ENCODE measurements at places on chromosomes 6 and 20. TPM values are rescaled to one million over a fixed set of nuclear protein-coding genes. Genes with fewer than 3 reads are reported as not detected.

GRCh38 chr6:42249279-42249678 is 31.6 kb upstream of the MRPS10 start:
- H3K4me3 ChIP-seq: no peak overlapping the region
- H3K36me3 ChIP-seq: peaks cover 13% of the 10 kb centered on the region
- peaks cover 31% of the 10 kb centered on the region for H3K4me1 ChIP-seq

DNA sequence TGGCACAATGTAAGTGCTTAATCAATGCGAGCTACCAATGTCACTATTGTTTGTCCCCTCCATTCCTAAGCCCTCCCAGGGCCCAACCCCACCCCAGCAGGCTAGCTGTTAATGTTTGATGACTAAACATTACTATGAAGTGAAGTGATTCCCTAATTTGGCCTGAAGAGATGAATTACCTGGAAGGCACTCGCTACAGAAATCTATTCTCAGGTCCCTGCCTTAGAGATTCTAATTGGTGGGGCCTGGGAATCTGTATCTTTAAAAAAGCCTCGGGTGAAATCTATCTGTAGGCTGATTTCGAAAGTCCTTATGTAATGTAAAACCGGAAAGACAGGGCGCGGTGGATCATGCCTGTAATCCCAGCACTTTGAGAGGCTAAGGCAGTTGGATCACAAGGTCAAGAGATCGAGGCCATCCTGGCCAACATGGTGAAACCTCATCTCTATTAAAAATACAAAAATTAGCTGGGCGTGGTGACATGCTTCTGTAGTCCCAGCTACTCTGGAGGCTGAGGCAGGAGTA is 16.9 kb upstream of the SNAI1 start:
- no peaks in the 10 kb centered on the region for H3K36me3 ChIP-seq
- no peak overlapping the region for H3K4me3 ChIP-seq
- H3K27me3 ChIP-seq: no peaks in the 10 kb centered on the region
- no peak overlapping the region for H3K27ac ChIP-seq

- no peak overlapping the region for H3K4me3 ChIP-seq
- no peak for DNase-seq
- no peaks in the 10 kb centered on the region for H3K36me3 ChIP-seq
- no peak overlapping the region for H3K27ac ChIP-seq
- no peaks in the 10 kb centered on the region for H3K4me1 ChIP-seq
Measured at GRCh38 chr6:136429264-136430065, 120.8 kb downstream of the MAP7 start.

- DNase-seq: no peak
- no peak overlapping the region for H3K4me3 ChIP-seq
- H3K27ac ChIP-seq: no peak overlapping the region
- no peaks in the 10 kb centered on the region for H3K27me3 ChIP-seq
Measured at GRCh38 chr6:105746509-105746908, 339.6 kb upstream of the PRDM1 start.

DNA sequence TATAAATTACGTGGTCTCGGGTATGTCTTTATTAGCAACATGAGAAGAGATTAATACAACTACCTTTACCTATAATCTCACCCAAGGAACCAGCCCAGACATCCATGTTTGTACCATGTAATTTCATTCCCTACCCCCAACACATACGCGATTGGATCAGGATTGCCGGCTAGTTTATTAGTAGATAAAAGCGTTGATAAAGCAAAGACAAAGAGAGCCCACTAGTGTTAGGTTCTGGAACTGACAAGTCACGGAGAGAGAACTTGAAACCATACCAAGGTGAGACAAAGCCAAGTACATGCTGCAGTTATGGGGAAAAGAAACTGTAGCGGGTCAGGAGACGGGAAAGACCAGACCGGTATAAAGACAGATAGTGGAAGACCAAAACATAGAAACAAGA is 37.4 kb upstream of the FAM135A start:
- H3K4me1 ChIP-seq: no peaks in the 10 kb centered on the region
- no peak for DNase-seq
- H3K36me3 ChIP-seq: no peaks in the 10 kb centered on the region
- H3K27me3 ChIP-seq: no peaks in the 10 kb centered on the region
- no peak overlapping the region for H3K4me3 ChIP-seq

- H3K27me3 ChIP-seq: no peaks in the 10 kb centered on the region
- no peaks in the 10 kb centered on the region for H3K4me1 ChIP-seq
- no peak for DNase-seq
- no peaks in the 10 kb centered on the region for H3K36me3 ChIP-seq
Measured at GRCh38 chr6:97909380-97909779, 626.4 kb upstream of the MMS22L start.

DNA sequence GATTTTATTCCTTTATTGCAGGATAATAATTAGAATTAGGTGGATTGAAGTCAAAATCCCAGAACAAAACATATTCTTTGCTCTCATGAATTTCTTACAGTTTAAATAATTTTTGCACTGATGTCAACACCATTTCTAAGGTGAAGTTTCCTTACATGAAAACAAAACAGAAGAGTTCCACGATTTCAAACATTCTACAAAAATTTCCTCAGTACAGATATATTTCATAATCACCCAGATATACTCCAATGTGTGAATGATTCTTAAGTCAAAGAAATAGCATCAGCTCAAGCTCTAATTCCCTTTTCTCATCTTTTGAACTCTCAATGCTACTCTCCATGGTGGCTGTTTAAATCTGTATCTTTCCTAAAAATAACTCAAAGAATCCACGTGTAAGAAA is 39.5 kb upstream of the THBS2 start:
- H3K36me3 ChIP-seq: no peaks in the 10 kb centered on the region
- no peak overlapping the region for H3K4me3 ChIP-seq
- peak overlapping the region; percentile 78 for H3K27ac ChIP-seq
- peaks cover 46% of the 10 kb centered on the region for H3K4me1 ChIP-seq

DNA sequence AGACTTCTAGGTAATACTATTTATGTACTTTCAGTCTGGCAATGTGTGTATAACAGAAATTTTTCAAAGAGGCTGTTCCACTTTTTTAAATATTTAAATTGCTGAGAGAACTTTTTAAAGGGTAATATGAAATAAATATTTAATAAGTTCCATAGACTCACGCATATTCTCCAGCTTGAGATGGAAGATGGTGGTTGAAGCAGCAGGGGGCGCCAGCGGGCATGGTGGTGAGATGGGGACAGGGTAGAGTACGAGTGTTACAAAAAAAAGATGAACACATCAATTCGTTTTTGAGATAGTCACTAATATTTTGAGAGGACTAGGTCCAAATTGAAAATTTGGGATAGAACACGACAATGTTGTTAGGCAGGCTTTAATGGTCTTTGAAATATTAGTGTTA is 68.4 kb downstream of the RSPO3 start:
- H3K27ac ChIP-seq: no peak overlapping the region

- no peak overlapping the region for H3K27ac ChIP-seq
- H3K4me1 ChIP-seq: no peaks in the 10 kb centered on the region
- no peak for DNase-seq
- H3K36me3 ChIP-seq: no peaks in the 10 kb centered on the region
- no peaks in the 10 kb centered on the region for H3K27me3 ChIP-seq
Measured at GRCh38 chr6:85431271-85431670, 18.6 kb upstream of the NT5E start.

GRCh38 chr20:694496-694895 is 18.9 kb upstream of the SCRT2 start:
- H3K27me3 ChIP-seq: no peaks in the 10 kb centered on the region
- no peak for DNase-seq
- H3K27ac ChIP-seq: no peak overlapping the region
- no peaks in the 10 kb centered on the region for H3K4me1 ChIP-seq
- no peaks in the 10 kb centered on the region for H3K36me3 ChIP-seq

DNA sequence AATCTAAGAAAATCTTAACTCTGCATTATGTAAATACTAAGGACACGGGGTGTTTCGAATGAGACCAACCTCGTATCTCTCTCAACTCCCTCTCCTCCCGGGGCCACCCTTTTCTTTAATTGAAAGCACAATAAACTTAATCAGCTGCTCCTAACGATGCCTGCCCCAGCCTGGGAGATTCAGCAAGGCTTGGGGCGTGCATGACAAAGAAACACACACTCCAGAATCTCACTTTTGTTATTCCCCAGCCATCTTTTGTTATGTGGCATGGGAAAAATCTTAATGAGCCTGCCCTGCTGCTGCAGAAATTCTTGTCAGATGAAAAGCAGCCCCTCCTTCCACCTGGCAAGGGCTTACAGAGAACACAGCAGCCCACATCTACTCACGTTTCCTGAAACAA is 117.4 kb downstream of the TTLL2 start:
- H3K36me3 ChIP-seq: no peaks in the 10 kb centered on the region
- DNase-seq: no peak
- no peaks in the 10 kb centered on the region for H3K27me3 ChIP-seq
- H3K27ac ChIP-seq: no peak overlapping the region
- H3K4me3 ChIP-seq: no peak overlapping the region

DNA sequence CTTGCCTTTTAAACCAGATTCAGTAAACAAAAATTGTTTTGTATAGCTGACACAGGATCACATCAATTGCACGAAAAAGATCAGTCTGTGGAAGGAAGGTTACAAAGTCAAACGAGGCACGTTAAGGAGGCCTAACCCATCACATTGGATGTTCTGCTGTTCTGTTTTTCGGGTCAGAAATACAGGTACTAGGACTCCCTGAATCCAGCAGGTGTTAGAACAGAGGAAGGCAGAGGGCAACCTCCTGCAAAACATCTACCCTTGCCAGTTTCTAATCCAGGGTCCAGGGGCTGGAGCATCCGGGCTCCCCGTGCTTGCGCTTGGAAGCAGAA is 64.6 kb downstream of the PLG start:
- no peaks in the 10 kb centered on the region for H3K27me3 ChIP-seq
- DNase-seq: no peak
- peak overlapping the region; percentile 50 for H3K4me3 ChIP-seq
- H3K27ac ChIP-seq: peak overlapping the region; percentile 58
- H3K4me1 ChIP-seq: peaks cover 14% of the 10 kb centered on the region
- no peaks in the 10 kb centered on the region for H3K36me3 ChIP-seq

GRCh38 chr6:109991201-109992101 is 13.3 kb downstream of the GPR6 start:
- H3K36me3 ChIP-seq: no peaks in the 10 kb centered on the region
- no peak for DNase-seq
- no peaks in the 10 kb centered on the region for H3K4me1 ChIP-seq
- H3K27ac ChIP-seq: no peak overlapping the region
- H3K4me3 ChIP-seq: no peak overlapping the region

GRCh38 chr6:131281471-131282270 is 146.4 kb downstream of the AKAP7 start:
- H3K27me3 ChIP-seq: no peaks in the 10 kb centered on the region
- H3K4me3 ChIP-seq: no peak overlapping the region
- H3K4me1 ChIP-seq: no peaks in the 10 kb centered on the region
- H3K27ac ChIP-seq: no peak overlapping the region
- no peaks in the 10 kb centered on the region for H3K36me3 ChIP-seq
- DNase-seq: no peak

- DNase-seq: no peak
- no peaks in the 10 kb centered on the region for H3K36me3 ChIP-seq
- no peak overlapping the region for H3K4me3 ChIP-seq
- H3K27ac ChIP-seq: no peak overlapping the region
Measured at GRCh38 chr20:22866812-22867341, 168.2 kb upstream of the SSTR4 start.

GRCh38 chr20:21047981-21048380 is 58.2 kb downstream of the LINC00237 start:
- no peaks in the 10 kb centered on the region for H3K36me3 ChIP-seq
- H3K27ac ChIP-seq: no peak overlapping the region
- DNase-seq: no peak
- H3K4me3 ChIP-seq: no peak overlapping the region
- H3K27me3 ChIP-seq: no peaks in the 10 kb centered on the region

DNA sequence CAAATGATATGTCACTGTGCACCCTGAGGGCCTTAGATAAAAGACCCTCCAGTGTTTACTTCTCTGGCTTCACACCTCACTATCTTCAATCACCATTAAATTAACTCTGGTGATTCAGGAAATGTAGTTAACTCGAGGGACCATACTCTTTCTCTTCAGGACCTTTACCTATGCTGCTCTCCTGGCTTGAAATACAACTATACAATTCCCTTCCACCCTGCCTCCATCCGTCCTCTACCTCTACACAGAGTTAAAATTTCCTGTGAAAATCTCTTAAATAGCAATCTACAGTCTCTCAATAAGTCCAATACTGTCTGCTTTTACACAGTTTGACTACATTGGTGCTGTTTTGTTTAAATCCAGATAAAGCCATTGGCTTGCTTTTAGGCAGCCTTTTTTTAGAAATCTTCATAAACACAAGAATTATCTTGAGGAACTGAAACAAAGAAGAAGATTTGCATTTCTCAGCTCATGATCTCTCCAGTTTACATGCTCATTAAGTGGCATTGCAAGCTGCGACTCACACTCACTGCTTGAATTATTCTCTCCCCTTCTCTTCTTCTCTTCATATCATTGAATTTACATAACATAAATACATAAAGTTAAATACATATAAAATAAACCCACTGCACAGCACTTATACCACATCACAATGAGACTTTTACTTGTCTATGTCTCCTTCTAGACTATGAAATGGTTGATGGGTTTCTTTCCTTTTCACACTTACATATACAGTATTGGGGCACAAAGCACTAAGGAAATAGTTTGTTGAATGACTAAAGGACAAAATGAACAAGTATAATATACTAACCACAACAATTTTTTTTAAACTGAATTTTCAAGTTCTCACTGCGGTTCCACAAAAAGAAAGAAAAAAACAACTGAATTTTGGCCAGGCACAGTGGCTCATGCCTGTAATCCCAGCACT is 239.0 kb upstream of the KCNQ5 start:
- no peaks in the 10 kb centered on the region for H3K36me3 ChIP-seq
- DNase-seq: no peak
- H3K4me3 ChIP-seq: no peak overlapping the region
- H3K4me1 ChIP-seq: no peaks in the 10 kb centered on the region
- no peaks in the 10 kb centered on the region for H3K27me3 ChIP-seq
- no peak overlapping the region for H3K27ac ChIP-seq

The MCCD1 gene
- not detected for total RNA-seq

The PDE10A gene
- total RNA-seq: 15.0 TPM

The HLA-DRB1 gene
- 25.5 TPM for total RNA-seq

The METTL24 gene
- total RNA-seq: 6.6 TPM

The PRSS16 gene
- total RNA-seq: 1.2 TPM

The HRH3 gene
- not detected for total RNA-seq

The PBOV1 gene
- total RNA-seq: not detected

The TRAPPC3L gene
- total RNA-seq: not detected

The CAGE1 gene
- total RNA-seq: not detected

All from vagina (tissue), 2 donors.